Immature natural killer cell (primary cell): ENCODE measurements at places on chromosomes 12 and 14.

- H3K27me3 ChIP-seq = no peaks in the 10 kb centered on the region
- H3K36me3 ChIP-seq = peaks cover 18% of the 10 kb centered on the region
- no peak overlapping the region for H3K27ac ChIP-seq
Measured at GRCh38 chr14:74860899-74861733, 14.8 kb downstream of the PROX2 start.

DNA sequence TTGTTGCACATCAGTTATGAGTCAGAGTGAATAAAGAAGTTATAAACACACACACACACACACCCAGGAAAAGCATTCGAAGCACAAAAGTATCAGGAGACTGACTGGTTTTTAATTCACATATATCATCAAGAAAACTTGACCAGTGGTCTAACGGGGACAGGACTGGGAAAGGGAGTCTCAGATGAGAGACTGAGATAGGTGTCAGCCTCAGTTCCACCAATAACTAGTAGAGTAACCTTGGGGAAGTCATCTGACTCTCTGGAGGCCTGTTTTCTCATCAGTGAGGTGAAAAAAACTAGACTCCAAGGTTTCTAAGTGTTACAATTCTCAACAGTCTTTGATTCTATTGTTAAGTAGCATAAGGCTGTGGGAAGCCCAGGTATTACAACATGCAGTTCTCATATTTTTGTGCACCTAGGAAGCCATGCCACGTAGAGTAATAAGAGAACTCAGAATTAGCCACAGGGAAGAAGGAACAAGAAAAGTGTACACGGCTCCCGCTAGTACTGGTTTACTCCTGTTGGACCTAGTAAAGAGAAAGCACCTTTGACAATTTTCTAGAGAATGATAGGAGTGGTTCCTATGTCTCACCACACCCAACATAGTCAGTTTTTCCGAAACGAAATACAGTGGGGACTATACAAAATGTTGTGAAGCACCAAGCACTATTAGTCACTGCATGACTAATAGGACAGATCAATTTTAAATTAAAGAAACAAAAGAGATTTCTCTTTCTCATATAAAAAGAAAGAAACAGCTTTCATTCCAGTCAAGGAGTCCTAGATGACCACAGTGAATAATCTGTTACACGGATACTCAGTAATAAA, 5.0 kb downstream of the PPTC7 start:
- H3K4me1 ChIP-seq = peaks cover 88% of the 10 kb centered on the region
- no peaks in the 10 kb centered on the region for H3K36me3 ChIP-seq
- H3K4me3 ChIP-seq = peak overlapping the region; percentile 65
- peak; percentile 43 for DNase-seq
- H3K27ac ChIP-seq = peak overlapping the region; percentile 92

DNA sequence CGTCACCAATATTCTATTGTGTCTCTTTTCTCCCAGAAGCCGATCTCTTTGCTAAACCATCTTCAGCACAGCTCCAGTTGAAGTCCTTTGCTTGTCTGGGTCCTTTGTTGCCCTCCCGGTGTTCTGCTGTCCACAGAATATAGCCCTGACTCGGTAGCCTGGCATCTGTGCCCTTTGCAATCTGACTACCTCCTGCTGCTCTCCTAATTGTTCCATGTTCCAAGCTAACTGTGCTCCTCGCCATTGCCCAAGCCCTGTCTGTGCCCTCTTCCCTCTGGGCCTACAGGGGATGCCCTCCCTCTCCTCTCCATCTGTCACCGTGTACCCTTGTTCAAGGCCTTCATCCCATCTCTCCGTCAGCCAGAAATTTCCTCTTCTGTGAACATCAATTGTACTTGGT, 306.3 kb downstream of the APAF1 start:
- H3K4me3 ChIP-seq = no peak overlapping the region
- H3K4me1 ChIP-seq = no peaks in the 10 kb centered on the region
- DNase-seq = no peak
- no peaks in the 10 kb centered on the region for H3K27me3 ChIP-seq
- H3K36me3 ChIP-seq = no peaks in the 10 kb centered on the region

- H3K4me1 ChIP-seq = no peaks in the 10 kb centered on the region
- H3K27me3 ChIP-seq = peaks cover 10% of the 10 kb centered on the region
- DNase-seq = no peak
- H3K36me3 ChIP-seq = no peaks in the 10 kb centered on the region
Measured at GRCh38 chr14:34361504-34362011, 100.5 kb downstream of the SPTSSA start.

- H3K27ac ChIP-seq = no peak overlapping the region
- peaks cover 24% of the 10 kb centered on the region for H3K36me3 ChIP-seq
- H3K27me3 ChIP-seq = no peaks in the 10 kb centered on the region
- no peak overlapping the region for H3K4me3 ChIP-seq
- DNase-seq = no peak
Measured at GRCh38 chr14:70744641-70745040, 64.7 kb downstream of the MAP3K9 start.

GRCh38 chr12:102950107-102950949, 7.1 kb upstream of the ASCL1 start:
- H3K4me1 ChIP-seq = no peaks in the 10 kb centered on the region
- H3K27ac ChIP-seq = no peak overlapping the region
- no peak overlapping the region for H3K4me3 ChIP-seq
- H3K27me3 ChIP-seq = peaks cover 6% of the 10 kb centered on the region

GRCh38 chr12:107992870-107993451, 136.1 kb upstream of the WSCD2 start:
- DNase-seq = no peak
- H3K4me3 ChIP-seq = no peak overlapping the region
- no peaks in the 10 kb centered on the region for H3K36me3 ChIP-seq

GRCh38 chr12:21580748-21581516, 23.7 kb downstream of the GYS2 start:
- no peak overlapping the region for H3K4me3 ChIP-seq
- no peak for DNase-seq
- no peak overlapping the region for H3K27ac ChIP-seq

DNA sequence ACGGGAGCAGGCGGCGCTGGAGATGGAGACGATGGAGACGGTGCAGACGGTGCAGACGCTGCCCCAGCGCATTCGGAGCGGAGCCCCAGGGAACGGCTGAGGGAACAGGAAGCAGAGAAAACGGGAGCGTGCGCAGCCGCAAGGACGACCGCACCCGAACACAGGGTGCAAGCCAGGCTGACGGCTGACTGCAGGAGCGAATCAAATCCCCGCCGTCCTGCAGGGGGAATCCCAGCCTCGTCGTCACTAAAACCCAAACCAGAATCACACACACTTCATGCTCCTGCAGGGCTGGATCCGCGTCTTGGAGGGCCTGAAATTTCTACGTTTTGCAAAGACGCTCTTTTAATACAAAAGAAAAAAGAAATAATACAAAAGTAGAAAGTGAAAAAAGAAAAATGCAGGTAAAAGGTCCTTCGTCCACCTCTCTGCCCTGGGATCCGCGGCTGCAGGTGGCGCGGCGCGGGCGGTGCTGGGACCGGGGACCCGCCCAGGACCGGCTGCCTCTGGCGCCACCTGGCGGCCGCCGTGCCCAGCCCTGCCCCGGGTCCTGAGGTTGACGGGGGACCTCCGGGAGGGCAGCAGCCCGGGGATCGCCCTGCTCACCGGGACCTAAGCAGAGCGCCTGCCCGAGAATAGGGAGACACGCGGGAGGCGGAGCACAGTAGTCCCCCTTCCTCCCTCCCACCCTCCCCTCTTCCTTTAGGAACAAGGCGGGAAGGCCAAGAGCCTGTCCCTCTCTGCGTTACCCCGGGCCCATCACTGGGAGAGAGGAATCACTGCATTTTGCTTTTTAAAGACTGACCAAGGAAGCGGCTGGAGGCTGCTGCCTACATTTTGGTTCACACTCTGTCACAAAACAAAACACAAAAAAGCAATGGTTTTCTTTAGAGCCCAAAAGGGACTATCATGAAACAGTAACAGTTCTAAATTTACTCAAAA, 20.1 kb downstream of the STX2 start:
- peak overlapping the region; percentile 88 for H3K4me3 ChIP-seq
- DNase-seq = peak; percentile 68

DNA sequence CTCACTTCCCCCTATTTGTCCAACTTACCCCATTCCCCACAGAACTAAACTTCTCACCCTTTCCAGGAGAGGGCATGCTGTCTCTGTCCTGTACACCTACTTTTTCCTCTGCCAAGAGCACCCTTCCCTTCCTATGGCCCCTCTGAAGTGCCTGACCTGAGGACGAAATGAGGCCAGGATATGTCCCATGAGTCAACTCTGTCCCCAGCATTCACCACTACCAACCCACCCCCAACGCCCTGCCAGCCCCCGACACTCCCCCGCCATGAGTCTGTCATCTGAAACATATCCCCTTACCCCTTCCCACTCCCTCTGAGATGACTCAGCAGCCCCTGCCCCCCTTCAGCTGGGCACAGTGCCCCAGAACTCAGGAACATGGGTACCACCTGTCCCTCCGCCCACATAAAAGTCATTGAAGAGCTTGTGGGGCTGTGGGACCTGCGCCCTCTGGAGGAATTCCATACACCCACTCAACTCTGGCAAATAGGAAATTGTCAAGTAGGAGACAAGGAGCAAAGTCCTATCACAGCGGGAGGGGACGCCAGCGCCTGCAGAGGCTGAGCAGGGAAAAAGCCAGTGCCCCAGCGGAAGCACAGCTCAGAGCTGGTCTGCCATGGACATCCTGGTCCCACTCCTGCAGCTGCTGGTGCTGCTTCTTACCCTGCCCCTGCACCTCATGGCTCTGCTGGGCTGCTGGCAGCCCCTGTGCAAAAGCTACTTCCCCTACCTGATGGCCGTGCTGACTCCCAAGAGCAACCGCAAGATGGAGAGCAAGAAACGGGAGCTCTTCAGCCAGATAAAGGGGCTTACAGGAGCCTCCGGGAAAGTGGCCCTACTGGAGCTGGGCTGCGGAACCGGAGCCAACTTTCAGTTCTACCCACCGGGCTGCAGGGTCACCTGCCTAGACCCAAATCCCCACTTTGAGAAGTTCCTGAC, 26.3 kb downstream of the ITGA7 start:
- H3K36me3 ChIP-seq = no peaks in the 10 kb centered on the region
- H3K4me1 ChIP-seq = peaks cover 11% of the 10 kb centered on the region
- H3K27ac ChIP-seq = no peak overlapping the region
- H3K4me3 ChIP-seq = no peak overlapping the region
- no peak for DNase-seq
- H3K27me3 ChIP-seq = peaks cover 12% of the 10 kb centered on the region

DNA sequence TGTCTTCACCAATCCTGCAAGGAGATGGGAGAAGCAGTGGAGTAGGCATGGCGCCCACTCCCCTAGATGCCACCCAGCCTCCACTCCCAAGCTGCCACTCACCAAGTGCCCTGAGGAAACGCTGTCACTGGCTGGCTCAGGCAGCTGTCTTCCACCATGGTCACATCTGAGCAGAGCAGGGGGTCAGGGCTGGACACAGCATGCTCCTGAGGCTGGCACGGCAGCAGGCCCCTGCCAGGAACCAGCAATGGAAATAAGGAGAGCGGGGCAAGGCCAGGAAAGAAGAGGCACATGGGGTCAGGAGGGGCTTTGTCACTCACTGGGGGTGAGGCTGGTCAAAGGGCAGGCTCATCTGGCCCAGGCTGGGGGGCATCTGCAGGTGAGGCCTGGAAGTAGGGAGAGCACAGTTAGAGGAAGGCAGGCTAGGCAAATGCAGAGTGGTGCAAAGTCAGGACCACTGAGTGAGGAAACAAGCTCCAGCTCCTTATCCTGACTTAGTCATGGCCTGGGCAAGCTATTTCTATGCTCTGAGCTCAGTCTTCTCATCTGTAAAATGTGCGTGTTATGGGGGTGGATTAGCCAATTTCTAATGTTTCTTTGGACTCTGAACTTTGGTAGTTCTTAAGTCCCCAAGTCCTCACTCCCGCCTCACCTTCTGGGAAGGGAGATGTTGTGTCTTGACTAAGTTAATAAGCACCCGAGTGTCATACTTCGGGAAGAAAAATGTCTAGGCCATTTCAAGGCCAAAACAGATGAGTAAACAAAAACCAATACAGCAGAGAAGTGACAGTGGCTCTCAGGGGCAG, 8.0 kb downstream of the NAB2 start:
- peaks cover 32% of the 10 kb centered on the region for H3K36me3 ChIP-seq
- H3K27ac ChIP-seq = peak overlapping the region; percentile 54
- H3K27me3 ChIP-seq = peaks cover 2% of the 10 kb centered on the region
- peaks cover 17% of the 10 kb centered on the region for H3K4me1 ChIP-seq
- H3K4me3 ChIP-seq = no peak overlapping the region

DNA sequence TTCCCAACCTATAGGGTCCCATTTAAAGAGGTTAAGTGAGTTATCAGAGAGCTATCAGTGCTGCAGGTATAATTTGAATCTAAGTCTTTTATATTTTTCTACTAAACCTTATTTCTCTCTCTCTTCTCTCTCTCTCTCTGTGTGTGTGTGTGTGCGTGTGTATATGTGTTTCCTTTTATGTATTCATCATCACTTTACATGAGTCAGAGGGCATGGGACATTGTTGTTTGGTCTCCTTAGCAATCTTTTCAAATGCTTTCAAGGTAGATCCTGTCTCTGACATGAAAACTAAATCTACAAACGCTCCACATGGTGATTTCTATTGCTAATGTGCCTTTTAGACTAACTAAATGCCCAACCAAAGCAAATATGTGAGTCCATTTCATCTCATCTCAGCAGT, 459.7 kb downstream of the BTG1 start:
- H3K4me3 ChIP-seq = no peak overlapping the region
- DNase-seq = no peak
- no peaks in the 10 kb centered on the region for H3K36me3 ChIP-seq
- no peaks in the 10 kb centered on the region for H3K27me3 ChIP-seq
- H3K4me1 ChIP-seq = peaks cover 8% of the 10 kb centered on the region

- no peaks in the 10 kb centered on the region for H3K36me3 ChIP-seq
- DNase-seq = no peak
- H3K4me3 ChIP-seq = no peak overlapping the region
- no peak overlapping the region for H3K27ac ChIP-seq
- H3K4me1 ChIP-seq = peaks cover 3% of the 10 kb centered on the region
- H3K27me3 ChIP-seq = peaks cover 18% of the 10 kb centered on the region
Measured at GRCh38 chr12:51873251-51873994, 14.5 kb upstream of the ANKRD33 start.

DNA sequence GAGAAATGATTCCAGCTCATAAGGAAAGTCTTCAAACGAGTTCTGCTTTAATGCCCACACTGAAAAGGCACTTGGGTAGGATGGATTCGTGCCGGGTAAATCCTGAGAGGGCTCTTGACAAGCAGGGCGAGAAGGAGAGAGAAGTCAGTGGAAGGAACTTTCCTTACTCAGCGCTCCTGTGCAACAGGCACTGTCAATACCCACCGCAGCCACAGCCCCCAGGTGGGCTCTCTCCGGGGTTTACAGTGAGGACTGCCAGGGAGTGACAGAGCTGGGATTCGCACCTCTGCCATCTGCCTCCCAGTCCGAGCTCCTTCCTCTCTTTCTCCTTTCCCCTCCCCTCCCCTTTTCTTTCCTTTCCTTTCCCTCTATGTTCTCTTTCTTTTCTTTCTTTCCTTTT, 118.7 kb downstream of the BEGAIN start:
- H3K4me3 ChIP-seq = no peak overlapping the region
- no peaks in the 10 kb centered on the region for H3K4me1 ChIP-seq
- no peak overlapping the region for H3K27ac ChIP-seq
- H3K27me3 ChIP-seq = peaks cover 3% of the 10 kb centered on the region
- no peak for DNase-seq
- H3K36me3 ChIP-seq = peaks cover 4% of the 10 kb centered on the region

- H3K27ac ChIP-seq = no peak overlapping the region
- no peak overlapping the region for H3K4me3 ChIP-seq
- H3K4me1 ChIP-seq = peaks cover 12% of the 10 kb centered on the region
- no peaks in the 10 kb centered on the region for H3K36me3 ChIP-seq
Measured at GRCh38 chr12:15700595-15700994, 88.6 kb downstream of the EPS8 start.
